ENCODE measurements at places on chromosomes 7 and 10.
A peak's percentile ranks its signal among the peaks of the same experiment; 100 is the strongest.

DNA sequence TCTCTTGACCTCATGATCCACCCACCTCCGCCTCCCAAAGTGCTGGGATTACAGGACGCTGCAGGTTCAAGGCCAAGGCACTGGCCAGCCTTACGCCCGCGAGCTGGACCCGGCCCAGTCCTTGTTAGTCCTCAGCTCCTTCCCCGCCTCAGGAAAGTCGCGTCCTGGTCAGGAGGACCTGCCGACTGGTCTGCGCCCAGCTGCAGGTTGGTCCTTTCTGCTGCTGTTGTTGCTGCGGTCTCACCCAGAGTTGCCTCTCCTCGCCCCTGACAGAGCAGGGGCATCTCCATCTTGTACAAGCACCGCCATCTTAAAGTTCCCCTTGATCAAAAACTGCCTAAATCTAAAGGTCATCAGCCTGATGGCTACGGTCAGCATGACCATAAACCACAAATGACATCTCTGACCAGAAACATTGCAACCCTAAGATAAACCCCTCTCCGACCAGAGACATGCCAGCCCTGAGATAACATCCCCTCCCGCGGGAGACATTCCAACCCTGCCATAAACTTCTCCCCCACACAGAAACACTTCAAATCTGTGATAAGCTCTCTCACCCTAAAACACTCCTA, 13.9 kb upstream of the BMS1 start:
- DNase-seq = no peak

DNA sequence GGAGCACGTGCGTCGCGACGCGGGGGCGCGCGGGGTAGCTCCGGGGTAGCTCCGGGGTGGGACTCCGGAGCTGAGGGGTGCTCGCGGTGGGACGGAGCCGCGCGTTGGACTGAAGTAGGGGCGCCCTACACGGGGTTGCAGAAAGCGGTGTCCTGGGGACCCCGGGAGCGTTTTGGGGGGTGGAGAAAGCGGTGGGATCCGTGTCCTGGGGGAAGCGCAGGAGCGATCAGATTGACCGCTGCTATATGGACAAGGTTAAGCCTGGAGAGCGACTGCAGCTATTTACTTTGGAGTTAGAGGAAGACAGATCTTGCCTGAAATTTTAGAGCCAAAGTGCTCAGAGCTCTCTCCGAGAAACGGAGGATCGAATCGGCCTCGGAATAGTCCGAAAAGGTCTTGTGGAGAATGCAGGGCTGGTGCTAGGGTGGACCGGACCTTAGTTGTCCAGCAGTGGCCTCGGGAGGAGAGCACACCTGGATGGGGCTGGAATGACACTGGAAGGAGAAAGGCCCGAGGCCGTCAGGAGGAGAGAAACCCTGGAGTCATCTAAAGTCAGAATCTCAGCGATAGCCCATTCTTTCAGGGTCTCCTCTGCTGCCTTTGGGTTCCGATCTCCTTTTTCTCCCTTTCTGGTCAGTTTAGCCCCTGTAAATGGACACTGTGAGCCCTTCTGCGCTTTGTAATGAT, 564 bp downstream of the PDSS1 start:
- no peak for DNase-seq

DNA sequence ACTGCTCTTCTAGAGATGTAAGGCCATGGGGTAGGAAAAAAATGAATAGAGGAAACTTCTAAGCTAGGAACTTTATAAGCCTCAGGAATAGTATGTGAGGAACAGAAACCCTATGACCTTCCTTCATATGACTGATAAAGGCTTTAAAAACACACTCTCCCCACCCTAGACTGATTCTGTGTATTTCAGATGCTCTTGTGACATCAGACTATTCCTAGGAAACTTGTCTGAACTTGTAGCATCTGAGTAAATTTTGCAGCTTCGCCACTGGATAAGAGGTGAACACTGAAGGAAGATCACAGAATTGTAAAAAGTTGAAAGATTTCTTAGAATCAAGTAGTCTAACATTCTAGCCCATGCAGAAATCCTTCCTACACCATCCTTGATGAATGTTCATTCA, 31.0 kb upstream of the CBLL1 start:
- no peak for DNase-seq

GRCh38 chr7:123003539-123004126, 8.1 kb upstream of the TAS2R16 start:
- no peak for DNase-seq

GRCh38 chr7:127514499-127514898, 70.9 kb downstream of the GCC1 start:
- DNase-seq = peak; percentile 52

GRCh38 chr7:44881610-44882009, 3.7 kb downstream of the PURB start:
- DNase-seq = no peak

- DNase-seq = no peak
Observed at GRCh38 chr10:86257683-86258082, 108.9 kb downstream of the GRID1 start.

- no peak for DNase-seq
Observed at GRCh38 chr7:16978358-16979244, 96.8 kb upstream of the AGR3 start.

DNA sequence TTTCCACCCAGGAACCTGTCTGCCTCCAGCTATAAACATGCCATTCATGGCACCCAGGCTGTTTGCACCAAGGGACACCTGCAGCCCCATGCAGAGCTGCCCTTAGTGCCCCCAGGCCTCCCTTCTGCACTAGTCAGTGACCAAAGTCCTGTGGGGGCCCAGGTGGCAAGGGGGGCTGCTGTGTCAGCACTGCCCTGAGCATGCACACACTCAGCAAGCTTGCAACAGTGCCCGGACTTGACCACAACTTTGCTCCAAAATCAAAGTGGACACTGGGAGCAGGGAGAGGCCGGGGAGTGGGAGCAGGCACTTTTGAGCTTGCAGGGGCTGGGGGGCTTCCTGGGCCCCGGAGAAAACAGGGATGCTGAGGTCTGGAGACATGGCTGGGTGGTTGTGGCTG, 192.9 kb upstream of the MBL2 start:
- no peak for DNase-seq

DNA sequence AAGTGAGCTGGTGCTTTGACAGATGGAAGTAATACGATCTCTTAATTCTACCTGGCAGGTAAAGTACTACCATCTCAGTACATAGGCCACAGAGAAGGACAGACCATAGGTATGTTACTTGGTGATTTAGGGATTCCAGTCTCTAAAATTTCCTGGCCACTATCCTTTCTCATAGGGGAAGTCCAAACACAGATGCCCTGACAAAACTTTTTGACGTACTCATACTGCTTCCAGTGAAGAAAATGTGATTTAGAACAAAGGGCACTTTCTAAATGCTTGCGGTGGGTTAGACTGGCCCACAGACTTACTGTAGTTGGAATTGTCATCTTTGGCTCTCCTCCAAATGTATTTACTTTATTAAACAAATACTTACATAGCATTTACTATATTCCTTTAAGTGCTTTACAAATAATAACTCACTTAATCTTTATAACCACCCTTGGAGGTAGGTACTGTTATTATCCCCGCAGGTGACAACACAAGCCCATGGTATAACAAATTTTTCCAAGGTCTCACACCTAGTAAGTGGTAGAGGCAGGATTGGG, 3.0 kb downstream of the PI4K2A start:
- DNase-seq = no peak

- DNase-seq = no peak
Observed at GRCh38 chr10:16964576-16965343, 147.5 kb upstream of the RSU1 start.

DNA sequence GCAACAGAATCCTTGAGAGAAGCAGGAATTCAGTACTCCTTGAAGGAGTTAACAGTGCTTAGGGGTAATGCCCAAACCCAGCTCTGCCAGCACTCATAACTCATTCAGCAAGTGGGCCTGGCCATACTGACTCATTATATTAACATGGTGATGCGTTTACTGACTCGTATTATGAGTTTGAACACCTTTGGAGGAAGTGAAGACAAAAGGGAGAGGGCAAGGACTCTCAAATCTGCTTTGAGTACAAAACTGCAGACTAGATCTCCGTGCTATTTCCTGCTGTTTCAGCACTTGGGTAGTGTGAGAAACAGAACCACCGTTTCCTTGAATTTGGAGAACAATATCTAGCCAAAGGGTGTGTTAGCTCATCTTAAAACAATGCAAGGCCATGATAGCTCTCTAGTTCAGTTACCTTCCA, 30.8 kb downstream of the SLC16A9 start:
- DNase-seq = no peak

DNA sequence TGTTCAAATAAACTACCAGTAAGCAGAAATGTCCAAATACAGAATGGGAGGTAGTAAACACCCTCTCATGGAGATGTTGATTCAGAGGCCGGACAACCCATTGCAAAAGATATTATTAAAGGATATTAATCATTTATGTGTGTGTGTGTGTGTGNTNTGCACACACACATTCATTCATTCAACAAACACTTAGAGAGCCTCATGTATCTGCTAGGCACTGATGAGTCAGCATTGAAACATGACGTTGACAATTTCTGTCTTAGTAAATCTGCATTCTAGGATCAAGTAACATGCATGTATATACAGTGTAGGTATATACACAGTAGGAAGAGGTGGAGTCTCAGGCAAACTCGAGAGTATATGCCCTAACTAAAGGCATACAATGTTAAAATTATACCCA, 187.0 kb downstream of the ZNF365 start:
- DNase-seq = no peak

GRCh38 chr7:70208236-70209063, 610.2 kb downstream of the AUTS2 start:
- no peak for DNase-seq

DNA sequence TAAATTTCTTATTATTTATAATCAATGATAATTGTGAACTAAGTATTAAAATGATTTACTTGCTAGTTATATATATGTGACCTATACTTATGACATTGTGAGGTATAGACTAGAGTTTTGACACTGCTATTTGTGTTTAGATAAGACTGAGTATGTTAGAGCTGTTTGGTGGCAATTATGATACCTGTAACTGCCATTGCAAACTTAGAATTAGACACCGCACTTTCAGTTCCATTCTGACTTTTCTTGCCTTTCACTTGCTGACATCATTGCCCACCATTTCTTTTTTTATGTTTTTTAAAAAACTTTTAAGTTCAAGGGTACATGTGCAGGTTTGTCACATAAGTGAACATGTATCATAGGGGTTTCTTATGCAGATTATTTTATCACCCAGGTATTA, 214.5 kb downstream of the MBL2 start:
- no peak for DNase-seq

GRCh38 chr7:32257621-32258020, 187.4 kb upstream of the PDE1C start:
- no peak for DNase-seq

GRCh38 chr7:97460433-97460832, 271.5 kb upstream of the TAC1 start:
- DNase-seq = no peak
